ENCODE measurements at places on chromosomes 1 and 21.

- no peak for DNase-seq
These were observed 214.6 kb upstream of the NFIA start for GRCh38 chr1:60867782-60868181.

GRCh38 chr1:20112279-20113000 is 6.9 kb downstream of the PLA2G2D start:
- no peak for DNase-seq

GRCh38 chr1:207744000-207744534 is 7.8 kb upstream of the CD46 start:
- DNase-seq = no peak

DNA sequence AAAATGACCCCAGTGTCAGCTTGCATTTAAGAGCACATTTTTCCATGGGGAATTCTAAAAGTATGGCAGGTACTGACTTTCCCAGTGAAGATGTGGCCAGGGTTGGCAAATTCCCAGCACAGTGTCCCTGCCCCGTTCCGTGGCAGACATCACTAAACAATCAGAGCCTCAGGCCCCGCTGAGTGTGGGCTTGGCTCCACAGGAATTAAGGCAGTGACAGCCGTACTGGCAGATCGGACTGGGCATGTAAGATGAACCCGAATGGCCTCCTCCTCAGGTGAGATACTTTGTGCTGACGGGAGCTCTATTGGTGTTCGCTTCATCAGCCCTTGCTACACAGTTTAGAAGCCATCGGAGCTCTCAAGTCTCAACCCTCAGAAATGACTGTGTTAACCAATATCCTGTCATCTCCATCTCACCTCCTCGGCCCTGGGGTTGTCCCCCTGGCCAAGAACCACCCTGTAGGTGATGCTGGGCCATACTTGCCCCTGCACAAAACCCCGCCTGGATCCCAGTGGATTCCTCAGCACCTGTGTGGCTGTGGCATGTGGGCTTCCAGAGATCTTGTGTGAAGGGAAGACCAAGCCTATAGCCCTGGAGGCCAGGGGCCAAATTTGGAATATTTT is 29.0 kb upstream of the ABCG1 start:
- no peak for DNase-seq

GRCh38 chr1:110627764-110628163 is 21.6 kb upstream of the KCNA2 start:
- DNase-seq = no peak

GRCh38 chr1:108502624-108503023 is 52.5 kb downstream of the NBPF6 start:
- no peak for DNase-seq

- no peak for DNase-seq
These were observed 296.1 kb downstream of the HHIPL2 start for GRCh38 chr1:222251847-222252246.

DNA sequence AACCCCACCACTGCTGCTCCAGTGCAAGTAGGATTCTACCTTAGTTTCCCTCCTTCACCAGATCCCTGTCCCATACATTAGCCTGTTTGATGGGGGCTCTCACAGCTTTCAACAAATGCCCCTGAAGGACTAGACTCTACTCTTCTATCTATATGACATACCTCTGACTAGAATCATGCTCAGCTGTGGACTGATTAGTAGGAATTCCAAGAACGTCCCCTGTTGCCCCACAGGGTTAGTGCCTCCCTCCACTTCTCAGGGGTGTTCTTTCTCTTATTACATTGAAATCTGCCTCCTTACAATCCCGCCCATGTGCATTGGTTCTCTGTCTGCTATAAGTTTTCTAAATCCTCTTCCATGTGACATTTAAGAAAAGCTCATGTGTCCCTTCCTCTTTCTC is 375.9 kb upstream of the DUSP10 start:
- no peak for DNase-seq

DNA sequence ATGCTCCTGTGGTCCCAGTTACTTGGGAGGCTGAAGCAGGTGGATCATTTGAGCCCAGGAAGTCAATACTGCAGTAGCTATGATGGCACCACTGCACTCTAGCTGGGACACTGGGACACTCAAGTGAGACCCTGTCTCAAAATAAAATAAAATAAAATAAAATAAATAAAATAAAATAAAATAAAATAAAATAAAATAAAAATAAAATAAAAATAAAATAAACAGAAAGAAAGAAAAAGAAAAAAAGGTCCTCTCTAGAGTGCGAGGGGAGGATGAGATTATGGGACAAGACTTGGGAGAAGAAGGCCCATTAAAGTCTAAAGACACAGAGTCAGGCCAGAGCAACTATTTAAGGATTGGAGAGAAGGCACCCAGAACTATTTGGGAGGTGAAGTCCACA is 172.5 kb downstream of the IER5 start:
- DNase-seq = no peak

DNA sequence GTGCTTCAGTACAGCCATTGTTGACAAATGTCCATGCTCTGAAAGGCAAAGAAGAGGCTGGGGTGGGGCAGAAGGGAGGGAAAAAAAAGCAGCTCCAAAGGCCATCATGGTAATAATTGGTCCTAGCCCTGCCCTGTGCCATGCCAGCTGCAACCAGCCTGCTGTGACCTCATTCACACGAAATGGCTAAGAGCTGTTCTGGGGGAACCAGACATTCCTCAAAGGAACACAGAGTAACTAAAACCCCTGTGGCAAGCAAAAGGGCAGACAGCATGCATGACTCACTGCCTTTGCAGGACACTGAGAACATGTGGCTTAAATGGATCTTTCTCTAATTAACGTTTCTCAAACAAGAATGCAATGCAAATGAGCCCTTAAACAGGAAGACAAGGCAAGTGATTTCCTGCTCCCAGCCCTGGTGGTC is 42.3 kb downstream of the STYXL2 start:
- peak; percentile 94 for DNase-seq

GRCh38 chr1:22529901-22530621 is 33.2 kb upstream of the EPHA8 start:
- DNase-seq = peak; percentile 68

DNA sequence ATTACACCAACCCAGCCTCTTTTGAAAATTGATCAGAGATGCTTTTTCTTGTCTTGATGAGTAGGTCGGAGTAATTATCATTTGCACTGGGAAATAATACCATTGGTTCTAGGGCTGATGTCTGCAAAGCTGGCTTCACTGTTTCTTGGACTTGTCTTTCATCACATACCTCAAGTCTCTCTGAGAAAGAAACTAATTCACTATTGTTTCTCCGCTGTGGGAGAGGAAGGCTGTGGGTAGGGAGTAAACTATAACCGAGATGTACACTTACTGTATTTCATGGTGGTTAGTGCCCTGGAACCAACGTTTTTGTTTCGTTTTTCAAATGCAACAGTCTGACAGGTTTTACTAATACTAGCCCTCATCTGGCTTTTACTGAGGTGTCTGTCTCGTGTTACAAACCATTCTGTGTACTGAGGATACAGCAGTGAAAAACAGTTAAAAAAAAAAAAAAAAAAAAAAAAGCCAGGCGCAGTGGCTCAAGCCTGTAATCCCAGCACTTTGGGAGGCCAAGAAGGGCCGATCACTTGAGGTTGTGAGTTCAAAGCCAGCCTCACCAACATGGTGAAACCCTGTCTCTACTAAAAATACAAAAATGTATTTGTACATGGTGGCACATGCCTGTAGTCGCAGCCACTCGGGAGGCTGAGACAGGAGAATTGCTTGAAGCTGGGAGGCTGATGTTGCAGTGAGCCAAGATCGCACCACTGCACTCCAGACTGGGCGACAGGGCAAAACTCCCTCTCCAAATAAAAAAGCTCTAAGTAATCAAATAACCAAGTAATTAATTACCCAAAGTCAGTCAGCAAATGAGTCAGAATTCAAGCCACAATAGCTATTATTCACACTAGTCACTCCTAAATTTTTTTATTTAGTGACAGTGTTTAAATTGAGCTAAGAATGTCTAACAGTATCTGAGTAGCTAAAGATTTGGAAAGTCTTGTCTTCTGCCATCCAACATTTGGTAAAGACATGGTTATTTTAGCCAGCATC is 23.3 kb downstream of the TOMM20 start:
- DNase-seq = no peak

DNA sequence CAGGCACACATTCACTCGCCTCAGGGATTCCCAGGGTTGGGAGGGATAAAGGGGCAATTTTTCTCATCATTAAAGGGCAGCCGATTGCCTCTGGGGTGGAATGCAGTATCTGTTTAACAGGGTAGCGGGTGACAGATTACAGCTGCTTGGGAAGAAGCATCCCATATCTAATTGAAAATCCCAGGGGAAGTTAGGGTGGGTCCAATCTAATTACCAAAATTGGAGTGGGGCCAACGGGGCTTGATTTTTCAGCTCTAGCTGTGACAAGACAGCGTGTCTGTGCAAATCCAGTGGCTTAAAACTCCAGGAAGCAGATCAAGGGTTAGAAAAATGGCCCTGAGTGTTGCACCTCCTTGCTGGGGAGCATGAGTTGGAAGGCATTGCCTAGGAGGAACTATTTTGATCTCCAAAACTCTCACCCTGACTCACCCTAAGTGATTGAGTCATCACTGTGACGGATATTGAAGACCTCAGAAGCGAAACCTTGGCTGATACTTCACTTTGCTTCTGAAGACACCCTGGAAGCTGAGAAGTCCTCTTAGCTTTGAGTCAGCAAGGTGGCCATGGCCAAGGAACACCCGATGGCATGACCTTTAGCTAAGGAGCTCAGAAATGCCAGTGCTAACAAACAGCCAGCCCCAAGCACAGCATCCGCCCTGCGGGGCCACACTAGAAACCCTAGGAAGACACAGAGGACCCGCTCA is 46.0 kb downstream of the GRHL3 start:
- no peak for DNase-seq

DNA sequence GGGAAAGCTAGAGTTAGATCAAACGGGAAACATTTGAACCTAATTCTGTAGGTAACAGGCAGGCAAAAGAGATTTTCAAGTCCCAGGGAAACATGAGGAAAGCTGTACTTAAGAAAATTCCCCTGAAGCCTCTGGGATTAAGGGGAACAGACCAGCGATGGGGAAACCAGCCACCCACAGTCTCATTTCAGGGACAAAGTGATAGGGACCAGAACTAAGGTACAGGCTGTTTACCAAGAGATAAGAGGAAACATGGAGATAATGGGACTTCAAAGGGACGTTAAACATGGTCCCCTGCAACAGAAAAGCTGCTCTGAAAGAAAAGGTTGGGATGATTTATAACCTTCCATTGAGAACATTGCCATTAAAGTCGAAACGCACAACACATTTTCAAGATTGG is 84.4 kb downstream of the NTPCR start:
- peak; percentile 42 for DNase-seq

Measured in mesendoderm (in vitro differentiated cells).